Right hindlimb (tissue), 1 donor: ENCODE measurements at places on chromosomes 4 and X.

- peak; percentile 41 for DNase-seq
Observed at GRCh38 chr4:173014113-173014558, 154.5 kb upstream of the GALNT7 start.

- no peak for DNase-seq
Observed at GRCh38 chr4:170940043-170940724, 850.4 kb upstream of the AADAT start.

- peak; percentile 84 for DNase-seq
Observed at GRCh38 chrX:77785486-77786364, at the start of gene ATRX. ATRX (minus strand) TSS chrX:77786216; CDS start chrX:77786001, 215 bp downstream.

GRCh38 chrX:155857561-155857960 lies 23.6 kb upstream of the VAMP7 start:
- DNase-seq, result no peak

DNA sequence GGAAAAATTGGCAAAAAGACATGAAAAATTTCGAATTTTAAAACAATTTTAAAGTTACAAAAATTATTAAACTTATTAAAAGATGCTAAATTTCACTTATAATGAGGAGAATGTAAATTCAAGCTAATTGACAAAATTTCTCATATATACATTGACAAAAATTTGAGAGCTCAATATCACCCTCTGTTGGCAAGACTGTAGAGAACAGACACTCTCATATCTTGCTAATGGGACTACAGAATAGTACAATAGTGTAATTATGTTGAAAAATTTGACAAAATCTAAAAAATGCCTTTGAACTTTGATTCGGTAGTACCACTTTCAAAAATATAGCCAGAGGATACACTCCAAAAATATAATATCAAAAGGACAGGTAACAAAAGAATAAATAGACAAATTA lies 29.8 kb downstream of the DCAF8L2 start:
- DNase-seq, result no peak

DNA sequence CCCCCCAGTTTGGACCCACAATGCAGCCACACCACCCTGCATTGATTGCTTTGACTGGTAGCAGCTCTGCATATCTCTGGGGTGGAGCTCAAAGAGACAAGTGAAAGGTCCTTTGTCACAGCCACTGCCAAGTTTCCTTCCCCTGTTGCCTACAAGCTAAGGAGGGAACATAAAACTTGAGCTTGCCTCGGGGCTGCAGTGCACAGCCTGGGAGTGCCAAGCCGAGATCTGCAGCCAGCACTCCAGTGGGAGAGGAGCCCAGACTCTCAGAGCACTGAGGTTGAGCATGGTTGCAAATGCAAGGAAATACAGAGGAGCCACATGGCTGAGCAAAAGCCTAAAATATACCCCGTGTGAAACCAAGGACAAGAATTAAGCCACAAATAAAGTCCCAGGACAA lies 142.2 kb downstream of the DKK2 start:
- DNase-seq, result no peak

- DNase-seq, result no peak
Observed at GRCh38 chrX:19358521-19358920, 14.8 kb downstream of the PDHA1 start.

DNA sequence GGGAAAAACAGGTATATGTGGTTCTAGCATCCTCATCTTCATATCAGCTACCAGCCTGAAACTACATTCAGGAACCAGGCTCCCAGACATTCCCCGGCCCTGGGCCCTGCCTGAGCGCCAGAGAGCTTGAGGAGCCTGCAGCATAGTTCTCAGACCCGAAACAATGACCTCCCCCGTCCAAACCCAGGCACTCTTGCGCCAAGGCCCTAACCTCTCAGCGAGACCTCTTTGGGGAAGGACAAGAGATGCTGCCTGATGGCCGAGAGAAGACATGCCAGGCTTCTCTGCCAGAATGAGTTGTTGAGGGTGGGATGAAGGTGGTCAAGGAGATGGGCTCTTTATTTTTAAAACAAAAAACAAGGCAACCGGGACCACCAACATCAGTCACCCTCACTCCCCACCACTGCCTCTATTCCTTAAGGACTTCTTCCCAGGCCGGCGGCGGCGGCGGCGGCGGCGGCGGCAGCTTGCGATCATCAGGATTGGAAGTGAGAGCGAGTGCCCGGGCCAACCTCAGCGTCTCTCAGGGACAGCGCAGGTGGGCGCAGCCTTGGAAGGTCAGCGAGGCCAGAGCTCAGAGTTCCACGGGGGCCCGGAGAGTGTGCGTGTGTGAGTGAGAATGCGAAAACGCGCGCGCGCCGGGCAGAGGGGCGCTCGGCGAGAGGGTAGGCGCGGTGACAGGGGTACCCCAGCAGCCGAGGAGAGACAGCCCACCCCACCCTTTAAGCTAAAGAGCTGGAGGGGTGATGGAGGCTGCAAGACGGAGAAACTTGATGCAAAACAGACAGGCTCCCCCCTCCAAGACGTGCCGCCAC lies 601 bp downstream of the INPP4B start:
- DNase-seq, result peak; percentile 39

DNA sequence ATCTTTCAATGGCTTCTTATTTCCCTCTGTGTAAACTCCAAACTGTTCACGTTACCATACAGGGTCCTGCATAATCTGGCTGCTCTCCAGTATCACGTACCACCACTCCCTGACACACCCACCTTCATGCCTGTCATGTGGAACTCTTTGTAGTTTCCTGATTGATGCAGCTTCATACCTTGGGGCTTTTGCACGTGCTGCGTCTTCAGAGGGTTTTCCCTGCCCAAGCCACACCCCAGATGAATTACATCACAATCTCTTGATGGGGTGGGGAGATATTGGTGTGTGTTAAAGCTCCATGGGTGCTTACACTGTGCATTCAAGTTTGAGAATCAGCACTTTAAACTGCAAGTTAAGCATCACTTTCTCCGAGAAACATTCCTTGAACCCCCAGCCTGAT lies 101.9 kb downstream of the CT47B1 start:
- DNase-seq, result no peak

- DNase-seq, result no peak
Observed at GRCh38 chrX:78747971-78748370, 451 bp downstream of the LPAR4 start.

- no peak for DNase-seq
Observed at GRCh38 chr4:130043732-130044160, 947.8 kb downstream of the C4orf33 start.

- no peak for DNase-seq
Observed at GRCh38 chr4:25970691-25971432, 56.8 kb downstream of the SMIM20 start.
